ENCODE measurements at places on chromosomes 5 and 9.

GRCh38 chr9:14924230-14925219, 14.3 kb upstream of the FREM1 start:
- no peak for DNase-seq

DNA sequence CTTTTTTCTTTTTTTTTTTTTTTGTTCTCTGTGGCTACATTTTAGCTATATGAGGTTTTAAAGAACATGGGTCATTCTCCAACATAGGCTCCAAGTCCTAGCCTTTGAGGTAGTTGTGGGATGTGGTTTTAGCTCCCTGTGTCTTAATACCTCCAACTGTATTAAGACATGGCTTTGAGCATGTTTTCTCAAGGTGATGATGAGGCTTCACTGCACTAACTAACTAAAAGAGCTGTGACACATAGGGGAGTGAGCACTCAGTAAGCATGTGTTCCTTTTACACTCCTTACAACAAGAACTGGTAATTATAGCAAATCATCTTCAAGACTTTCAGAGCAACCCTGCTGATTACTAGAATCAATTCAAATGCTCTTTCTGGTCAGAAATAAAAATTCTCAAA, 333.6 kb upstream of the CCNH start:
- no peak for DNase-seq

GRCh38 chr5:150527038-150527437, 19.1 kb downstream of the NDST1 start:
- no peak for DNase-seq

GRCh38 chr5:3671337-3671736, 75.7 kb downstream of the IRX1 start:
- DNase-seq = no peak

DNA sequence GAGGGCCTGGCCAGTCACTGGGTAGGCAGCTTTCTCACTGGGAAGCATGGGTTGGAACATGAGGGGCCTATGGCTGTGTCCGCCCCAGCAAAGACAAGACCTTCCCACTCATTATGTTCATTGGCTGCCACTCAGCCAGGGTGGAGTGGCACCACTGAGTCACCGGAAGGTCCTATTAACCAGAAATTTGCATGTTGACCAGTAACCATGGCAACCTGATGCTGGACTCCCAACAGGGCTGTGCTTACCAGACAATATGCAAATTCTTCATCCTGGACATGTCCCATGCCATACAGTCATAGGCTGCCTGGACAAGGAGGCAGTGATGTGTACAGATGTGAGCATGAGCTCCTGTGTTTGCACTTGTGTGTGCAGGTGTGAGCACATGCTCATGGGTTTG, 66.7 kb downstream of the PSD2 start:
- no peak for DNase-seq

DNA sequence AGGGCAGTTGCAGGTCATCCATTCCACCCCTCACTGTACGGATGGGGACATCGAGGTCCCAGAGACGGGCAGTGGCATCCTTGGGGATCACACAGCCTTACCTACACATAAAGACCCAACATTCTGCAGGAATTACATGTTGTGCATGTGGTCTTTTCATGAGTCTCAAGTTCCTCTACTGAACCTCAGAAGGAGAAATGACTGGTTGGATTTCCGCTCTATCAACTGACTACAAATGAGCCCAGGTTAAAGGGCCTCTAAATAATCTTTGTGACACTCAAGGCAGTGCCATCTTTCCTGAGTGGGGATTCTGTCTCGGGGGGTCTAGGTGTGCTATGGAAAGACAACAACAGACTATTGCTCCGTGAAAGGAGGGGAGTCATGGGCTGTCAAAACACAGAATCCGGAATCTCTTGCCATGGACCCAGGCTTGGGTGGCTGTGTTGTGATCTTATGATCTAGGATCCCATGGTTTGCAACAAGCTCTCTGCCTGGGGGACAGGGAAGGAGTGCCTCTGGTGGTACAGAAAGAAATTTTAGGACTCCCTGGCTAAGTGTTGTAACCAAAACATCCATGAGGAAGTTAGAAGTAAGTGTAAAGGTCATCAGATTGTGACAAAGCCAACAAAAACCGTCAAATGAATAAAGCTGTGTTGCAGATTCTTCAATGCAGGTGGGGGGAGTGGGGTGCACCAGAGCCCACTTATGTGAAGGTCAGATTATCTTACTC, 1.9 kb upstream of the SLC31A2 start:
- no peak for DNase-seq

GRCh38 chr9:81558091-81558830, 131.1 kb downstream of the TLE1 start:
- DNase-seq = no peak

DNA sequence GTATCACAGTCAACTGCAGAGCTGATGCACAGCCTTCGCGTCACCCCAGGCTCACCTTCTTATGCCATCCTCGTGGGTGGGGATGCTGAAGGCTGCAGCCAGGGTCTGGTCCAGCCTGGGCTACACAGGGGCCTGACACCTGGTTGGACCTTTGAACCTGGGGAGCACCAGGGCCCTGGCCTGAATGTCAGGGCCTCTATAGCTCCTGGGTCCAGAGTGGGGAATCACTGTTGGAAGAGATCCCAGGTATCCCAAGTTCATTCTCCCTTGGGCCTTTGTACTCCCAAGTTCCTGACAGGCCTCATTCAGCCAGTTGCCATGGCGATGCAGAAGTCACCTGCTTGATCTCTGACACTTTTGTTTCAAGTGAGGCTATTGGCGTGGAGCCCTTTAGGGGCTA, 43.8 kb downstream of the ZNF618 start:
- no peak for DNase-seq

GRCh38 chr9:128607642-128608350, 48.9 kb downstream of the DYNC2I2 start:
- DNase-seq = no peak

- DNase-seq = no peak
Measured at GRCh38 chr5:174527916-174528540, 196.4 kb upstream of the MSX2 start.

DNA sequence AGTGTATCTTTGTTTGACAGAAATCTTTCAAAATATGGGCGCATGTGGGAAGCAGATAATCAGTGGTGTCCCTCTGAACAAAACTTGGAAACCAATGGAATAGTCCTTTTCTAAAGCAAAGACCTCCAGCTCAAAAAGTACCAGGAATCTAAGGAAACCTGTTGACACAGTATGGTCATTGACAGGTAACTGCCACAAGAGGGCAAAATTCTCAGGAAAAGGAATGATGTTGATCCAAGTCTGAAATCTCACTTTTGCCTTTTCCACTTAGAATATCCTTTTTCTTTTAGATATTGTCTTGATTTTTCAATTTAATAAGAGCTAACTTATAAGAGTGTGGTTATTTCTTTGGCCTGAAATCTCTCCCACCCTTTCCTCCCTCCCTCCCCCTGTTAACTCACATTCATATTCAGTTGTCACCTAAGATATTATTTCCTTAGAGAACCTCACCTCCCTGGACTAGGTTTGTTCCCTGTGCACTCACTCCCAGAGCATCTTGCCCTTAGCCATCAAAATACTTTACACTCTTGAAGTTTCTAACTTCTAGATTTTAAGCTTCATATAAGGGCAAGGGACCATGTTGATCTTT, 59.0 kb upstream of the BARX1 start:
- no peak for DNase-seq

GRCh38 chr9:8799206-8799605, 999.6 kb upstream of the DMAC1 start:
- no peak for DNase-seq

- DNase-seq = no peak
Measured at GRCh38 chr5:139967353-139967752, 75.7 kb downstream of the NRG2 start.

GRCh38 chr5:75639535-75640311, 28.5 kb downstream of the ANKDD1B start:
- no peak for DNase-seq

DNA sequence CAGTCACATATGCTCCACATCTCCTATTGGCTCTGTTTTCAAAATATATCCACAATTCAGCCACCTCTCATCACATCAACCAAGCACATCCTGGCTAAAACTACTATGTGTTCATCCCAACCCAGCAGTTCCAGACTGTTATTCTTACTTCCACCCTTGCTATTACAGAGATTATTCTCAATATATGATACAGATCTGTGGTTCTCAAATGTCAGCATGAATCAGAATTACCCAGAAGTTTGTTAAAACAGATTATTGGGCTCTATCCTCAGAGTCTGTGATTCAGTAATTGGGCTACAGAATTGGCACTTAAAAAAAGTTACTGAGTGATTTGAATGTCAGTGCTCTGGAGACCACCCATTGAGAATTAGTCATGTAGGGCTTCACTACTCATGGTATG, 78.8 kb upstream of the IZUMO3 start:
- DNase-seq = no peak

- DNase-seq = no peak
Measured at GRCh38 chr9:125554726-125555125, 152.3 kb downstream of the MAPKAP1 start.

- DNase-seq = no peak
Measured at GRCh38 chr9:18493451-18493993, 19.6 kb downstream of the ADAMTSL1 start.

- DNase-seq = no peak
Measured at GRCh38 chr9:6924149-6924548, 166.4 kb downstream of the KDM4C start.

- DNase-seq = no peak
Measured at GRCh38 chr5:57529864-57530263, 47.3 kb upstream of the ACTBL2 start.

GRCh38 chr5:139446956-139447779, 7.8 kb upstream of the DNAJC18 start:
- DNase-seq = no peak

- no peak for DNase-seq
Measured at GRCh38 chr9:115042781-115043509, 75.0 kb downstream of the TNC start.

- DNase-seq = no peak
Measured at GRCh38 chr9:84600739-84601138, 68.8 kb upstream of the NTRK2 start.

GRCh38 chr5:53342236-53342635, 138.2 kb upstream of the FST start:
- no peak for DNase-seq

DNA sequence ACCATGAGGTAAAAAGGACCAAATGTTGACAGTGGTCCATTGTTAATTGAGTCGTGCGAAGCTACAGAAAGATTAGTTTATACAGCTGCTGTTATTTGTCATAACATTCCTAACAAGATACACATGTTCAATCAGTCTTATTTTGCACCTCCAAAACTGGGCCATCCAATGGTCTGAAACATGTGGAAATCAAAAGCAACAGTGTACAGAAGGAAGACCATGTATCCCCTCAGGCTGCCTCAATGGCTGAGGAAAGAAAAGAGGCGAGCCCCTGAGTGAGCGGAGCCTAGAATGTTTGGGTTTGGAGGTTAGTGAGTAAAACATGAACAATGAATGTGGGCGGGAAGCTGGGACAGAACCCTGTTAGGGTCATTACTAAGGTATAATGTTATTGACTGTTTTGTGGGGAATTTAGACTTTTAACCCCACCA, 35.6 kb downstream of the NFIB start:
- no peak for DNase-seq

DNA sequence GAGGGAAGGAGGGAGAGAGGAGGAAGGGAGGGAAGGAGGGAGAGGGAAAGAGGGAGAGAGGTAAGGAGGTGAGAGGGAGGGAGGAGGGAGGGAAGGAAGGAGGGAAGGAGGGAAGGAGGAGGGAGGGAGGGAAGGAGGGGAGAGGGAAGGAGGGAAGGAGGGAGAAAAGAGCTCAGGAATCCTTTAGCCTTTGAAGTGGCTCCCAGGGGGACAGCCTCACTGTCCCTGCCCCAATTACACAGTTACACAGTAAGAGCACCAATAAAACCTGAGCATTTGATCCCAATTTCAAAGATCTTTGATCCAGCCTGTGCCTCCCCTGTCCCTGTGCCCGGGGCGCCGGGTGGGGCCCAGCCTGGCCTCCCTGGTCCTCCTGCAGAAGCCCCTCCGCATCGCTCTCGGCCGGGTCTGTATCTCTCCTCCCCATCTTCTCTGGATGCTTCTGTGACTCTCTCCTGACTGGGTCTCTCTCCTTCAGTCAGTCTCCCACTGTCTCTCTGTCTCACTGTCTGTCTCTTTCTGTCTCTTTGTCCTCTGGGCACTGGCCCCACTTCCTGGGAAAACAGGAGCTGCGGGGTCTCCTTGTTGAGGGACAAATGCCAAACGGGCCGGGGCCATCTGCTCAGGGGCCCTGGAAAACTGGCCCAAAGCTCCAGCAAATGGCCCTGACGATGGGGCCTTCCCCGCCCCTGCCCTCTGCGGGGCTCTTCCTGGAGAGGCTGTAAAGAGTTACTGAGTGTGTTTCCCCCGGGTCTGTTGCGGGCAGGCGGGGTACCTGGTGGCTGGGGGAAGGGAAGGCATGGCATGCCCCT, 54.2 kb upstream of the EGFL7 start:
- no peak for DNase-seq

DNA sequence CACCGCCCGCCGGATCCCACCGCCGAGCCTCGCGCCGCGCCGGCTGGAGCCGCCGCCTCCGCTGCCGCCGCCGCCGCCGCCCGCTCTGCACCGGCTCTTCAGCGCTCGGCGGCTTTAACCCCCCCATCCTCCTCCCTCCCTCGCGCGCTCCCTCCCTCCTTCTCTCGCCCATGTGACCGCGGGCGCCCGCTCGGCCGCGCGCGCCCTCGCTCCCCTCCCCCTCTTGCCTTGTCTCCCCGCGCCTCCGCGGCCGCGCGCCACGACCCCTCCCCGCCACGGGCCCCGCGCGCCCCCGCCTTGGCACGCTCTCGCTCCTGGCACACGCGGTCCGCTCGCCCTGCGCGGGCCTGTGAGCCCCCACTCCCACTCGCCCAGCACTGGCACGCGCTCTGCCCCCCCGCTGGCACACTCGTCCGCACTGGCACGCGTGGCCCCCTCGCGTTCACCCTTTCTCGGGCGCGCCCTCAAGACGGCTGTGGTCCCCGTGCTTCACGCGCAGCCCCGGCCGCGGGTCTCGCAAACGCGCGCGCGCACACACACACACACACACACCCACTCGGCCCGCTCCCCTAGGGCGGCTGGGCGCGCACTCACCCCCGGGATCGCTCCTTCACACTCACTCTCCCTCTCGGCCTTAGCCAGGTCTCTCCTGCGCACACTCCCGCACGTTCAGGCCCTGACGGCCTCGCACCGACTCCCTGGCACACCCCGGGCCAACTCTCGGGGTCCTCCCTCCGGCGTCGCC, at the start of gene CNTFR:
Gene CNTFR, minus strand, starts transcription at position 89 of the 745 bp plus-strand sequence. CDS start 20,743 bp downstream, outside the sequence.
- no peak for DNase-seq

DNA sequence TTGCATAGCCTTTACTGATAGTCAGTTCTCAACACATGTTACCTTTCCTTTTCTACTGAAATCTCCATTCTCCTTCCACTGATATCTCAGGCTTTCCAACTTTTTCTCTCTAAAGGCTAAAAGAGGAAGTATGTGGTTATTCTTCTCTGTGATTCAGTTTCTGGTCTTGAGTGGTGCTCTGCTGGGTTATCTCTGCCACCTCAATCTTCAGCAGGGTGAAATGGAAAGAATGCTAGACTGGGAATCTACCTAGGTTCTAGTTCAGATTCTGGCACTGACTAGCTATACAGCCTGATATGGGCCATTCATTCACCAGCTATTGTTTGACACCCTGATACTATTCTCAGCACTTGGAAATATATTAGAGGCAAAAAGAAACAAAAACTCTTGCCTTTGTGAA, 124.9 kb upstream of the GRIA1 start:
- no peak for DNase-seq

- no peak for DNase-seq
Measured at GRCh38 chr5:149325894-149326293, 19.4 kb upstream of the GRPEL2 start.

GRCh38 chr9:73685786-73686185, 534.1 kb downstream of the ANXA1 start:
- no peak for DNase-seq

GRCh38 chr5:132056610-132057497, 3.6 kb upstream of the IL3 start:
- no peak for DNase-seq

GRCh38 chr9:32404856-32405255, 20.4 kb downstream of the ACO1 start:
- no peak for DNase-seq

Measured in bone marrow (tissue), 2 donors.